ENCODE measurements at places on chromosomes 2 and 18.

DNA sequence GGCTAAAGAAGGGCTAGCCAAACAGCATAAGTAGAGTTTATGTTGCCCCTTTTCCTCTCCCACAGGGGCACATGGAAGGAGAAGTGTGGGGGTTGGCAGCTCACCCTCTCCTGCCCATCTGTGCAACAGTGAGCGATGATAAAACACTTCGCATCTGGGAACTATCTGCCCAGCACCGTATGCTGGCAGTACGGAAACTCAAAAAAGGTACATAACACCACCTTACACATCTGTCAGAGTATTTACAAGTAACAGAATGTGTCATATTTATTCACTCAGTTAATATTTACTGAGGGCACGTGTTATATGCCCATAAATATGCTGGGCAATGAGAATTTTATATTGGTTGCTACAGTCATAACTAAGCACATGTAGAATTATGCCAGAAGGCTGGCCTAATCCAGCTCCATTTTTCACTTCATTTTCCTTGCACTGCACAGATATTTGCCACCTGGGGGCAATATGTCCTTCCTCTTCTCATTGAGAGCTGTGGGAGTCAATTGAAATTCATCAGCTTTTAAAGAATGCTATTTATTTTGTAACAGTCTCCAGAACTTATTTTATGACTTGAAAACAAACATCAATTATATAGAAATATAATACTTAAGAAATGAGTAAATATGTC is 150.6 kb downstream of the RTN4 start:
- no peak for DNase-seq

DNA sequence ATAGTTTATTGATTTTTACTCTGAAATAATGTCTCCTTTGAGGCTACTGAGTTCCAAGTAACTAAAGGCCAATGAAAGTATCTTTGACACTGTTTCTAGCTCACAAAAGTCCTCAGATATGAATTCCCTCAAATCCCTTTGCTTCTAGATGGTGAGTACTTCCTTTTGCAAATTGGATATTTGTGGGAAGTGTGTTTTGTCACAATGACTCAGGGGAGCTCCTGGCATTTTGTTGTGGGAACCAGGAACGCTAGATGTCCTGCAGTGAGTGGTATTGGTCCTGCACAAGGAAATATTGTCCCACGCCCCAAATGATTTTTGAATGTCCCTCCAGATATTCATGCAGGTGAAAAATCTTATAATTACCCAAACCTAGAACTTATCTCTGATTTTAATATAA is 24.3 kb downstream of the TACR1 start:
- no peak for DNase-seq

- no peak for DNase-seq
These were observed 81.0 kb upstream of the PMAIP1 start for GRCh38 chr18:59818769-59819168.

DNA sequence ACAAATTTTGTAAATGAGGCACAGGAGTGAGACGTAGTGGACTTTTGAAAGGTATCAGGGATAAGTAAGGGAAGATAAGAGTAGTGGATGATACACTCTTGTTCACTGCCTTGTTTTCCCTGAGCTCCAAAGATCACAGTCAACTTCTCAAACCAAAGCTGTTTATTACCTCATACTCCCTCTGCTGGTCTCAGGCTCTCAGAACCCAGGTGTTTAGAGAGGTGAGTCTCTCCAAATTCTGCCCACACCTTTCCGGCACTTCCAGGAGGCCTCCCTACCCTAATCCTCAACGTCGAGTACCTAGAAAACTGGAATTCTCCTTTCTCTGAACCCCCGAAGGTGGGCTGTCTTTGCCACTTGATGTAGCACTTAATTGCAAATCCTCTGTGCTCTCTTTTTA is 621.1 kb downstream of the BCL11A start:
- DNase-seq: no peak

DNA sequence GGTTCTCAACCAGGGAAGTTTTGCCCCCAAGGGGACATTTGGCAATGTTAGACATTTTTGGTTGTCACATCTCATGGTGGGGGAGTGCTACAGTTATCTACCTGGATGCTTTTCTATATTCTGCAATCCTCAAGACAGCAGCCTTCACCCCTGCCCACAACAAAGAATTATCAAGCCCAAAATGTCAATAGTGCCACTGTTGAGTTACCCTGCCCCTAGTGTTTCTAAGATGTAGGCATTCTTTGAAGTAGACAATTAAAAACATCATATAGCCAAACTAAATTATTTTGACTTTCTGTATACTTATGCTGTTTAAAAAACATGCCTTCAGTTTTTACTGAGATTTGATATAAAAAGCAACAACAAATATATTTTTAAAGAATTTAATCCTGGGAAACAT is 48.0 kb downstream of the ABI2 start:
- DNase-seq: no peak

- no peak for DNase-seq
These were observed 118.3 kb downstream of the MAP3K20 start for GRCh38 chr2:173193925-173194324.

DNA sequence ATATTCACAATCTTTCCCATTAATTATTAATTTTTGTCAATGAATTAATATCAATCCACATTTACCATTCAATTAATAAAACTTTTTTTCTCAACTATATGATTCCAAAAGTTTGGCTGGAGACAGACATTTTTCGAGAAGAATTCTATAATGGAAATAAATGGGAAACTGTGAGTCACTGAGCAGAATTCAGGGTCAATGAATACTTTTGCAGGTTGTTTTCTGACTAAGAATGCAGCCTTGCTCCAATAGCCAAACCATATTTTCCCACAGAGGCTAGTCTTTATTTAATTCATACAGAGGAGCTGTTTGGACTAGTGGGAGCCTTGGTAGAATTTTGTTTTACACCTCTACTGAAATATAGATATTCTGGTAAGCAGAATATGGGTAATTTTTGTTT is 82.3 kb downstream of the ARHGAP28 start:
- DNase-seq: no peak

DNA sequence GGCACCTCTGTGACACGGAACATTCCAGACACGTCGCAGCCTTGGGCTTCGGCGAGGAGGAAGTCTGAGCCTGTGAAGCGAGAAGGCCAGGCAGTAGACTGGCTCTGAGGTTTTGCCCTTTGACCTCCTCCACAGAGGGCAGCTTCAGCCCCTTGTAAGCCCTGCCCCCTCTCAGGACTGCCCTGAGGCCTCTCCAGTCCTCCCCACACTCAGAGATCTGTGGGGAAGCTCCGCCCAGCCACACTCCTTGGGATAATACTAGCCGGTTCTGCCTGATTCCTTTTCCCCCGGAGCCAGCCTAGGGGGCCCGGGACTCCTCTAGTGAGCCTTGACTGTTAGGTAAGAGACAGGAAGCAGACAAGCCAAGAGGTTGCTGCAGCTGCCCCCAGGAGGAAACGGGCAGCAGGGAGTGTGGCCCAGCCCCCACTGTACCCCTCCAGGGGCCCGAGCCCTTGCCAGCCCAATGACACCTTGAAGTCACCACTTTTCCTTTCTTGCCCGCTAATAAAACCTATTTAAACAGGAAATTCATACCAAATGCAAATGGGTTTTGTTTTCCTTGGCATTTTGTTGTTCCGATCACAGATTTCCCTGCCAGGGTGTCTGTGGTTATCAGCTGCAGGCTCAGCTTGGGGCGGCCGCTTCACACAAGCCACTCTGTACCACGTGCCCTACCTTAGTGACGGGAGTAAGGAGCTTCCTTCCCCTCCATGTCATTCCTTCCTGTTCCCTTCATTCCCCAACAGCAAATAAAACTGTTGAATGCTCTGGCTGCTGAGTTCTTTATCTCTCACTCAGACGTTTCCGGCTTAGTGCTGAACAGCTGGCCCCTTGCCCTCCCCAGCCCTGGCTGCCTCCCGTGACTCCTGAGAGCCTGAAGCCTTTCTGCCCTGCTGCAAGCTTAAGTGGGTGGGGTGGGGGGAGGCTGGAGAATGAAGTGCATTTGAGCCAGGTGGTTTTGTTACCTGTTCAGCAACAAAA is 124.7 kb downstream of the CABLES1 start:
- no peak for DNase-seq

GRCh38 chr18:8944871-8945245 is 157.6 kb upstream of the NDUFV2 start:
- no peak for DNase-seq

GRCh38 chr2:206556357-206556949 is 85.8 kb upstream of the FAM237A start:
- DNase-seq: no peak

DNA sequence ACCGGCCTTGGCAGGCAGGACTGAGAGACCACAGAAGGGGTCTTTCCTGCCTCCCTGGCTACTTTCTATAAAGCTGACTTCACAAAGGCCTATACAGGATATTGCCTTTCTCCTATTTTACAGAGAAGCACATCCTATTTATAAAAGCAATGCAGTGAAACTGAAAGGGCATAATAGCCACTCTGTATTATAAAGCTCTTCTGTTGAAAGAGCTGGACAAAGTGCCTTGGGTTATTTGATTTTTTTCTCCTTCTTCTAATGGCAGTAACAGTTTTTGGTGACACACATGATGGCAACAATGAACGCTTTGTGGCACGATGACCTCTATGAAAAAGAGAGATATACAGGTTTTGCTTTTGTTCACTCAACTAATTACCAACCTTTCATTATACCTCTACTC is 281.1 kb downstream of the ZNF516 start:
- DNase-seq: no peak

DNA sequence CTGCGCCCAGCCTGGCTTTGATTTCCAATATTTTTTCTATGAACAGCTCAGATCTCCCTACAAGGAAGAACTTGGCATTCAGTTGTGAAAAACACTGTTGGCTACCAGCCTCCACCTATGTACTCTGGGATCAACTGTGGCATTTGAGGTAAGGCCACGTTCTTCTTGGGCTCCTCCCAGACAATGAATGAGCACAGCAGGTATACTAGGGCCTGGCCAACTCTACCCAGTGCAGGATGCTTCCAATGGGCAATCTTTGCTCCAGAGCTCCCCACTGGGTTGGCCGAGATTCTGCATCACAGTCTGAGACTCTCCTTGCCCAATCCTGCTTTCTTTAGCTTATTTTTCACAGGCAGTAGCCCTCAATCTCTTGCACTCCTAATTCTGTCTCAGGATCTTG is 75.9 kb downstream of the TMEM131 start:
- DNase-seq: no peak

GRCh38 chr2:122755281-122755780 is 999.9 kb downstream of the TSN start:
- no peak for DNase-seq

DNA sequence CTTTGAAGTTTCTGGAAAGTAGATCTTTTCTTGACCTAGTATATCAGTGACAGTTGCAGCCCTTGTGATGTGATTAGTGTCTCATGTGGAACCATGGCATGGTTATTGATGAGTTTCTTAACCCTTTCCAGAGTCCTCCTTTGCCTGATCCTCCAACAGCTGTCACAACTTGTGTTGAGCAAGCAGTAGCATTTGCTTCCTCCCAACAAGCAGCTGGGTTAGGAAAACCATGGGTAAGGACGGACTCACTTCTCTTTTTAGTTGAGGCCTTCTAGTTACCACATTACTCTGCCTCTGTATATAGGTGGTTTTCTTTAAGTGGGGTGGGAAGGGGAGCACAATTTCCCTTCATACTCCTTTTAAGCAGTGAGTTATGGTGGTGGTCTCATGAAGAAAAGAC is 96.3 kb downstream of the XRCC5 start:
- DNase-seq: no peak

DNA sequence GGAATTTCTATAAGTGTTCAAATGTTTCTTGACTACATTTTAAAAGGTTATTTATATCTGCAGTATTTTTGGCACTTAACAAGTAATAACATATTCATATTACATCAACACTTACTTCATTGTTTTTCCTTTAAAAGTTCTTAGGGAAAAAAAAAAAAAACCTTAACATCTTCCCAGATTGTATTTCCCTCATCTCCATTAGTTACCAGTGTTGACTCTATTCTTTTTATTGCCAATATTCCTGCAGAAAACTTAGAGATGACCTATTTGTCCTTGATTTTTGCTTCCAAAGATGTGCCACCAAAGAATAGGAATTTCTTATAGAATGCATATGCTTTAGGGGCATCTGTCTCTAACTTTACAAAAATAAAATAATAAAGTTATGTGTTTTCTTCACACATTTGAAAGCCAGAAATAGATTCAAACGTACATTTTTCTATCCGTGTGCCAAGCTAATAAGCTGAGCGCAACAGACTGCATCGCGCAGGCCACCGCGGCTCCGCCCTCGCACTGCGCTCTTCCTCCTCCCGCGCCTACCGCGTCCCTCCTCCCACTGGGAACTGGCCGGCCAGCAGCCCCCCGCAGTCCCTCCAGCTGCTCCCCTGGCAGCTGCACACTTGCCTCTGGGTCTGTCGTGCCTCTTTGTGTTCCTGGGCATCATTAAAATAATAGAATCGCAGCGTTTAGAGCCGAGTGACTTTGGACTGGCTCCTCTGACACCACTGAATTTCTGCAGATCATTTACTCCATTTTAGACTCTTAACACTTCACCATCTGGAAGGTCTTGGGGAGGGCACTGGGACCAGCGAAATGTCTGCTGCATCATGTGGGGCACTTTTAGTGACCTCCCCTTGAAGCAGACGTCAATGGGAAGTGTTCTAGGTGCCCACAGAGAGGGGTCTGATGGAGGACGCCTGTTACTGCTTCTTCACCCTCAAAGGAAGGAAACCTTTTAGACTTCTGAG is 21.2 kb upstream of the NAB1 start:
- peak; percentile 25 for DNase-seq

Data from occipital lobe (tissue), 3 donors.